ENCODE measurements at places on chromosomes 3 and 15.

DNA sequence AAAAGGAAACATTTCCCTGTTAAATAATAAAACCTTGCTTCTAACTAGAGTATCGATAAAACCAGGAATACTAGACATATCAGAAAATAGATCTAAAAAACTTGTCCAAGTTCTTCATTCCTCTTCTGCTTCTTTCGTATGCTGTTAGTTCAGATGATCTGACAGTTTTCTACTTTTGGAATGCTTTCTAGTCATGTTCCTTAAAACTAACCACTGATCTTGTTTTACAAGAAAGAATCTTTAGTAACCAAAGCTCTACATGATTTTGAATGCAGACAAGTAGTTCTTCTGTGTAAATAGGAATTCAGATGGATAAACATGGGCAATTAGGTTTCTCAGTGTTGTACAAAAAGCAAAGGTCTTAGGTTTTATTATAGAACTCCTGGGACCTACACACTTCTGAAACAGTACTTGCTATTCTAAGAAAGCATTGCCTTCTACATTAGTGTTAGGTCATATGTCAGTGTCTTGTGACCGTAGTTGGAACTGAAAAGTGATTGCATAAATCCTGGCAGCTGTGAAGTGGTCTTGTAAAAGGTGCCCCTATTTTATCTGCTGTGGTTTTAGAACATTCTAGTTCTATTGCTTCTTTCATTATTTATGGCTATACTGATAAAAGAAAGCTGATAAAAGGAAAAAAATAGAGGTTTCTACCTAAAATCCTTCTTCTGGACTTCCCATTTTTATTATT, 40.7 kb downstream of the SNRK start:
- DNase-seq, result no peak

- no peak for DNase-seq
Measured at GRCh38 chr3:66303491-66303901, 82.7 kb downstream of the SLC25A26 start.

- DNase-seq, result no peak
Measured at GRCh38 chr3:77052733-77053670, 13.1 kb downstream of the ROBO2 start.

DNA sequence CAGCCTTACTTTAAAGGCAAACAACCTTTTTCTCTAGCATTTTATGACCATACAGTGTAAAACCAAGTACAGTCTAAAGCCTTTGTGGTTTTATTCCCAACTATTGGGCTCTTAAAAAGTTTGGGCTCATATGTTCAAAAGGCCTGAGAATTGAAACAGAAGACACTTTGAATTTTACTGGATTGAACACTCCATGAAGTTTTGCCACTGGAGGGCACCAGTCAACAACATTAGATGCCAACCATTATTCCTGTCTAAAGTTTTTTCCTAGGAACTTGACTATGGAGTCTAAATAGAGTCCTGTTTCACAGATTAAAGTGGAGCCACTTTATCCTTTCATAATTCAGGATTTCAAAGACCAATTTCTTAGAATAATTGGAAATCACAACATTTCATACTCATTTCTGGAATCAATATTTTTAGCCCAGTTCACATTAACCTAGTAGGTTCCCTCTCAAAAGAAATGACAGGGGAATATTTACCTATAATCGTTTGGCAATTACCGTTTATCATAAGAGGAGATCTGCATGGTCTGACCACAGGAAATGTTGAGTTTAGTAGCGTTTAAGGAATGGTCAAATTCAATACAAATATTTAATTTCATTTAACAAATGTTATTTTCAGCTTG, 244.1 kb upstream of the PDZRN3 start:
- DNase-seq, result no peak

GRCh38 chr3:188230962-188231361, 77.0 kb downstream of the LPP start:
- DNase-seq, result no peak

DNA sequence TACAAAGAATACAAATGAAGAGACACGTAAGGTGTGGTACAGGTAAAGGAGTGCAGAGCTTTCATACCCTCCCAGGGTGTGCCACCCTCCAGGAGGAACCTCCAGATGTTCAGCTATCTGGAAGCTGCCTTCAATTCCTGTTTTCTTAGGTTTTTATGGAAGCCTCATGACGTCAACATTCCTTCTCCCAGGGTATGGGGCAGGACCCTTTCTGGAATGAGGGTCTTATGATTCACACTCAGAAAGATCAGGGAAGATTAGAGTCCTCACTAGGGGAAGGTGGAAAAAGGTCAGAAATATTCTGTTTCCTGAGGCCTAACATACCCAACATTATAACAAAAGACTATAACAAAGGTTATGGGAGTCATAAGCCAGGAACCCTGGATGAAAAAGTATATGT, 99.8 kb upstream of the PLCL2 start:
- DNase-seq, result no peak

DNA sequence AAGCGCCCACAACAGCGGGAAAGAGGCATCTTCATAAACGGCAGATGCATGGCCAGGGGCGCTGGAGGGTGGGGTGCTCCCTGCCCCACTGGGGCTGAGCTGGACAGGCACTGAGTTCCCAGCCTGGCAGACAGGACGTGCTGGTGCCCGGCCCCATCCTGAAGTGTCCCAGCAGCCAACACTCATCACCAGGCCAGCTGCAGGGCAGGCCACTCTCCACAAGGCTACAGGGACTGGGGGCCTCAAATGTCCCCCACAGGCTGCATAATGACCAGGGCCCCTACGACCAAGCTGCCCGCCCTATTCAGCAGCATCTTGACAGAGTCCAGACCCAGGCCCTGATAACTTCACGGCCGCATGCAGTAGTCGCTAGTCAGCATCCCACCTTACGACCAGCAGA, 124.1 kb upstream of the IQSEC1 start:
- no peak for DNase-seq

DNA sequence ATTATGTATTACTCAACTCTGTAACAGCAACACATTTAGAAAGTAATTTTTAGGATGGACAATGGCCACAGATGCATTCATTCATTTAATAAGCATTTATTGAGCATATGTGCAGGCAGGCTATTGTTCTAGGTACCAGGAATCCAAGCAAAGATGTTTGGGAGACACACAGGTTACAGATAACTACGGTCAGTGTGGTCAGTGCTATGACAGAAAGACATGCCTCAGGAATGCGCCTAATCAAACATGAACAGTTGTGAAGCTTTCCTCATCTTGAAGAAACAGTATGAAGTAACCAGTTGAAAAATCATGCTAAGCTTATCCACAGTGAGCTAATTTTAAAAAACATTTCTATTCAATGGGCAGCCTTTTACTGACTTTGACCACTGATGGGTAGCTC, 155.4 kb upstream of the CCDC54 start:
- DNase-seq, result no peak

DNA sequence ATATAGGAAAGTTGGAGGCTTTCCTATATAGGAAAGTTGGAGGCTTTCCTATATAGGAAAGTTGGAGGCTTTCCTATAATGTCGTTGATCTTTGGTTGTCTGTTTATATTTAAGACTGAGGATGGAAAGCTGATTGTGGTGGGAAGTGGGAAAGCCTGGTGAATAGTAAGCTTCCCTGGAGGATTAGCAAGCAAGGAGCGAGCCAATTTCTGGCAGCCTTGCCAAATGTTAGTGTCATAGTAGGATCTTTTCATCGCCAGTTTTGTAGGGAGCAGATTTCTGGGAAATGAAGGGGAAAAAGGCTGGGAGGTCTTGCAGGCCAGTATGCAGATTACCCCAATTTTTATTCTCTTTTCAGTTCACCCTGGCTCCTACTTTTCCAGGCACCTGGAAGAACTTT, 39.9 kb upstream of the CCNL1 start:
- no peak for DNase-seq

GRCh38 chr3:71156062-71156665, 427.4 kb downstream of the FOXP1 start:
- DNase-seq, result no peak

DNA sequence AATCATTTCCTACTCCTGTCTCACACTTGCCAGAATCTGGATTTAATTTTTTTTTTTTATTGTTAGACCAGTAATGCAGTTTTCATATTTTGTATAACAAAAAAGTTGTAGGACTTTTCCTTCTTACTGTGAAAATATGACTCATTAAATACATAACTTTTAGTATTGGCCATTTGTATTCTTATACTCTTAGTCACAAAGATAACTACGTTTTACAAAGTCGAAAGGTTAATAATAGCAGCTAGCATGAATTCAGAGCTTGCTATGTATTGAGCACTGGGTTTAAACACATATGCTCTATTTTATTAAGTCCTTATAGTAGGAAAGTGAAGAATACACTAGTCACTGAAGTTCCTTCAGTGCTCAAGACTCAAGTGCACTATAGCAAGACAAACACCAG, 43.1 kb downstream of the LRRN1 start:
- DNase-seq, result no peak

GRCh38 chr3:56833536-56833935, 31.8 kb upstream of the ARHGEF3 start:
- no peak for DNase-seq

- DNase-seq, result no peak
Measured at GRCh38 chr3:29977360-29977759, 629.0 kb upstream of the TGFBR2 start.

- no peak for DNase-seq
Measured at GRCh38 chr3:55904716-55905115, 417.6 kb upstream of the WNT5A start.

DNA sequence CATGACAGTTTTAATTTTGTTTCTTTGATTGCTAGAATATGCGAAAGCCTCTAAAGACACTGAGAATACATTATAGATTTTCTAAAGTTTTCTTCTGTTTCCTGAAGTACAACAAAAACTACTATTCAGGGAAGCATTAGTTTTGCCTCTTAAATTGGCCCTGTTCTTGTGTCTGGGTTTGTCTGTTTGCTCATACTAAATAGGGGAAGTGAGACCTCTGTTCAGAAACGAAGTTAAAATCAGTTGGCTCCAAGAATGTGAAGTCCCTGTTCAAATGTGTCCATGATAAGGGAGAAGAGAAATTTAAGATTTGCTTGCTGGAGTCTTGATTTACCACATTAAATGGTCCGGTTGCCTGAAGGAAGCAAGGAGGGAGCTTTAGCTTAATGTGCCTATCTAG, 327.3 kb upstream of the GBE1 start:
- DNase-seq, result peak; percentile 42

DNA sequence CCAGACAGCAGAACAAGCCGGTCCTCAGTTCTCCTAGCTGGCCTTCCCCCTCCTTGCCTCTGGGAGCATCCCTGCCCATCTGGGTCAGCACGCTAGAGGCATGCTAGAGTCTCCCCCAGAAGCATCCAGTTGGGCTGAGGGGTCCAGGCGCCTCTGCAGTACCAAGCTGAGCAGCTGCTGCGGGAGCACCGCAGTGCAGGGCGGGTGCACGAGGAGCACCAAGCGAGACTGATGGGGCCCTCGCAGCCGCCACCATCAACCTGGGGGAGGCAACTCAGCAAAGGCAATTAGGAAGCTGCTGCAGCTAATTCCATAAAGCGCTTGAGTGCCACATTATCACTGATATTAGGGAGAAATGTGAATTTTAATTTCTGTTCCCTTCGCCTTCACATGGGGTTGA, 12.4 kb downstream of the CACNA2D3 start:
- no peak for DNase-seq

- DNase-seq, result peak; percentile 31
Measured at GRCh38 chr3:127374086-127375010, 86.5 kb upstream of the PRR20G start.

DNA sequence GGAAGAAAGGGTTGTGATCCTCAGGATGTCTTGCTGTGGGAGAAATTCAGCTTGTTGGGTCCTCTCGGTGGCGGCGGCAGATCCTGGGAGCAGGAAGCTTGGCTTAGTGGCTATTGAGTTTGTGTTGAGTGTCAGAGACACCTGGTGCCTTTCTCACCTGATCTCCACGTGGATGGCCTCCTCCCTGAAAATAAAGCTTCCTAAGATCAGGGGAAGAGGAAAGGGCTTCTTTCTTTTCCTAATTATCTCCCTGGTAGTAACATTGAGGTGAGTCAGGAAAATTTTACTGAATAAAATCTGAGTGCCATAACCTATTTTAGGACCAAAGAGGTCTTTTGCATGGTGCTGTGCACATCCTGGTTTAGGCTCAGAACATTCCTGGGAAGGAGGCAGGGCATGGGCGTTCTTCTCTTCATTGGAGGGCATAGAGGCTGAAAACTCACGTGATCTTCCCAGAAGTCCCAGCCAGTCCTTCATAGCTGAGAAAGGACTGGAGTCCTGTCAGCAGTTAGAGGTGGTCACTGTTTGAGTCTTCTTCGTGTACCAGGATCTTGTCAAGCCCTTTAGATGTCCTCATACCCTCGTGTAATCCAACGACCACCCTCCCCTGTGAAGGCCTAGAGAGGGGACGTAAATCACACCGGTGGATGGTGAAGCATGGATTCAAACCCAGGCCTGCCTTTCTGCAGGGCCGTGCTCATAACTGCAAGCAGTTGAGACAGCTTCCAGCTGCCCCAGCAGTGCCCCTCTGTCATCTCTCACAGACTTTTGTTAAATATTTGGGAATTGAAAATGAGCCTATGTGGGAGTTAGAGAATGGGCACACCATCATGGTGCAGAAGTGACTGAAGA, 1.1 kb downstream of the CMTM8 start:
- no peak for DNase-seq

GRCh38 chr3:60917141-60917540, 334.1 kb downstream of the FHIT start:
- no peak for DNase-seq

DNA sequence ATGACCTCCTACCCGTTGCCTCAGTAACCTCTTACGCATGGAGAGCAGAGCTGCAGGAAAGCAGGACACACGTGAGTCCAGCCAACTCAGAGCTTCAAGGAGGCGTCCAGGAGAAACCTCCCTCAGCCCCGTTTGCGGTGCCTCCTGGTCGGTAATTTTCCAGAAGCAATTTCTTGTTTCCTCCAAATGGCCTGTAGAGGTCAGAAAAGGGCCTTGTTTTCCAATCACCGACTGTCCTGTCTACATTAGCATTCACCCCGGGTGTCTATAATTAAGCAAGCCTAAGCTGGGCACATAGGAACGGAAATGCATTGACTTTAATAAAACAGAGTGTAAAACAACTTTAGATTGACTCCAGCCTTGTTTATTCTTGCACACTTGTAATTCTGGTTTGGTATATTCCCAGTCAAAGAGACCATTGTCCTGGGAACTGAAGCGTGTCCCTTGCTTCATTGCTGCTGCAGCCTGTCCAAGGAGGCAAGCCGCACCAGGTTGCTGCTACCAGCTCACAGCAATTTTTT, 836.2 kb downstream of the AGBL1 start:
- DNase-seq, result peak; percentile 31

- DNase-seq, result no peak
Measured at GRCh38 chr15:56456229-56456628, 8.7 kb downstream of the MNS1 start.

DNA sequence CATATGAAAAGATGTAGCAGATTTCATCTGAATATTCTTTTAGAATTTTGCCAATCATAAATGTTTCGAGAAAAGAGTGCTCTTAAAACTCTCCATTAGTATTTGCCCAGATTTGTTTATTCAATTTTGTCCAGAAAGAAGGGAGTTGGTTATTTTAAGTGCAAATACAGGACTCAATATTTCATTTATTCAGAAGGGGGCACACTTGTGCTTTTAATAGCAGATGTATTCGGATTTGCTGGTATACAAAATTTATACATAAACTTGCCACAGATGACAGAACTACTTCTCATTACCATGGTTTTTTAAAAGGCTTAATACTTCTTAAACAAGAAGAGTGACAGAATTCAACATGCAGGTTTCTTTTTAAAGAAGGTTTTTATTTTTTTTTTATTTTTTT, 69.8 kb upstream of the GRM7 start:
- no peak for DNase-seq
